ENCODE measurements at places on chromosomes 1 and 21.

GRCh38 chr1:157956732-157957131 lies 36.7 kb upstream of the KIRREL1 start:
- no peak for DNase-seq

GRCh38 chr1:218667781-218668516 lies 322.8 kb downstream of the TGFB2 start:
- DNase-seq, result no peak

DNA sequence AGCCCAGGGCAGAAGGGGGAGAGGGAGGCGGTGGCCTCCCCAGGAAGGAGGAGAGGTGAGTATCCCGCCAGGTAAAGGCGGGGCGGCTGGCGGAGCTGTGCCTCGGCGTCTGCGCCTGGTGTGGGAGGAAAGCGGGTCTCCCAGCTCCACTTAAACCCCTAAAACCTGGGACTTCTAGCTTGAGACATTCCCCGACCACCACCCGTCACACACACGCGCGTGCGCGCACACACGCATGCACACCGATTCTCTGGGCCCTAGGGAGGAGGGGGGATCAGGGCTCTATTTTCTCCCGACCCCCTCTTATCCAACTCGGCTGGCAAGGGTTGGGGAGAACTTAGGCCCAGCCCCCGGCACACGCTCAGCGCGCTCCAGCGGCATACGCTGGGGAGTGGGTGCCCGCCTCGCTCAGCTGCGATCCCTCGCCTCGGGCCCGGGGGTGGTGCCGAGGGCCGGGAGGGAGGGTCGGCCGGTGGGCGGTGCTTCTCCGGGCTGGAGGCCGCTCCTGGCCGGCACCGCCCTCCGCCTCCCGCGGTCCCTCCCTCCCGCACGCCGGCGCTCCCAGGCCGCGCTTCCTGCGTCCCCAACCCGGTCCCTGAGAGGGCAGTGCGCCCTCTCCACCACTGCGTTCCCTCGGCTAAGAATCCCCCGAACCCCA lies at the start of gene TMEM51:
TMEM51 (plus strand) TSS at position 564 of the 658 bp plus-strand sequence. CDS start 61,341 bp downstream, outside the sequence.
- DNase-seq, result no peak

DNA sequence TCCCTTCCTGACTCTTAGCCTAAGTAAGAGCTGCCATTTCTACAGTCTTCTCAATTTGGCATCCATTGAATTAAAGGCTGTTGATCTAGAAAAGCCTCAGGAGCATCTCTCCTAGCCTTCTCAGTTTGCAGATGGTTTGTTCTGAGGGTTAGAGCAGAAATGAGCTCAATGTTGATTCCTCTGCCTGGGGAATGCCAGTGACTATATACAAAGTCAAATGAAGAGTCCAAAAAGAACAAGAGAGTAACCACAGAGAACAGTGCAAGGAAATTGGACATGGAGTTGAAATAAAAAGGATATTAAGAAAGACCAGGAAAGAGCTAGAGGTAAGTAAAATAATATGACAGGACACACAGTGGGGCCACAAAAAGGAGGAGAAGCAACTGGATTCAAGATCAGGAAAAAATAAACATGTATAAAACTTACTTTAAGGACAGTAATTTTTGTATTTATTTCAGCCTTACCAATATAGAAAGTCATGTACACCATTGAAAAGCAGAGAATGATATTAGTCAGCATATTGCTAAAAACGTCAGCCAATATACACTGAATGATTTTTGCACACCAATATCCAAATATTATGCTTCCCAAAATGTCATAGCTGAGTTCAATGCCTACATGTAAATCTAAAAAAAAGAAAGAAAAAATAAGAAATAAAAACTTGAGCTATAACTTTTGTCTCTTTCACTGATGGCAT lies 21.3 kb downstream of the SLC9C2 start:
- no peak for DNase-seq

DNA sequence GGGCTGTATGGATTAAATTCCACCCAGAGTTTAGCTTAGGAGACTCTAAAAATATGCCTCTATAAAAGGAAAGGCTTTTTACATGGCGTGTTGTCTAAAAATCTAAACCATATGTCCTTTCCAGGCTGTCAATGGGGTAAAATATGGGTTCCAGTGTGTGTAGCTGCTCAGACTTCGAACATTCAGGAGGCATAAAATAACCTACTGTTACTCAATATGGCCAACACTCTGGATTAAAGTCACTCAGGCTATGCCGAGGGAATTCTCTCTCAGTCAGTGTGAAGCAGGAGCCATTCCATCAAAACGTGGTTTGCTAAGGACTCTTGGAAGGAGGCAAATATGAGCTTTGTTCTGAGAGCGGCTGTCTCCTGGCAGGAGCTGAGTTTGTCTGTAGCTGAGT lies 135.3 kb downstream of the RUNX1 start:
- DNase-seq, result no peak

- no peak for DNase-seq
These were observed 67.6 kb downstream of the ALPL start for GRCh38 chr1:21576798-21577187.
